Small intestine (tissue), 16 donors: ENCODE measurements at places on chromosomes 7 and 10. TPM values are rescaled to one million over a fixed set of nuclear protein-coding genes. Genes with fewer than 3 reads are reported as not detected.

Gene NAMPT
- polyA plus RNA-seq, result 50.5 TPM

Gene GBX1
- polyA plus RNA-seq, result not detected

Gene EVX1
- polyA plus RNA-seq, result not detected

Gene PPP1R3A
- polyA plus RNA-seq, result not detected

Gene ADCY1
- polyA plus RNA-seq, result 1.0 TPM

Gene WDR86
- 1.8 TPM for polyA plus RNA-seq

Gene ASIC3
- polyA plus RNA-seq, result 4.3 TPM

Gene SOSTDC1
- polyA plus RNA-seq, result 9.8 TPM

Gene RARRES2
- 109 TPM for polyA plus RNA-seq

Gene OGA
- 116 TPM for polyA plus RNA-seq

Gene HACD1
- polyA plus RNA-seq, result 4.7 TPM

DNA sequence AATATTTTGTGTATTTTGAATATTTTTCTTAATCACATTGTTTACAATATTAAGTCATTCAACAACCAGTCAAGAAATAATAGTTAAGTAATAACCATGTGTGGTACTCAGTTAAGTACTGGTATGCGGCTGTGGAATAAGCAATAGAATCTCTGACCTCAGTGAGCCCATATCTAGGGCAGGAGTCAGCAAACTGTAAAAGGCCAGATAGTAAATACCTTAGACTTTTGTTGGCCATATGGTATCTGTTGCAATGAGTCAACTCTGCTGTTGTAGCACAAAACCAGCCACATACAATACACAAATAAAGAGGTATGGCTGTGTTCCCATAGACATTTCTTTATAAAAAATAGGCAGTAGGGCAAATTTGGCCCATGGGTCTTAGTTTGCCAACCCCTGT, 311.6 kb upstream of the SEMA3A start:
- H3K4me1 ChIP-seq, result peaks cover 3% of the 10 kb centered on the region
- H3K4me3 ChIP-seq, result no peak overlapping the region
- H3K27ac ChIP-seq, result no peak overlapping the region
- DNase-seq, result peak; percentile 46

GRCh38 chr7:137975768-137976167, 26.1 kb downstream of the CREB3L2 start:
- no peak overlapping the region for H3K27ac ChIP-seq
- no peaks in the 10 kb centered on the region for H3K4me1 ChIP-seq
- H3K27me3 ChIP-seq, result no peaks in the 10 kb centered on the region
- no peak overlapping the region for H3K4me3 ChIP-seq
- DNase-seq, result no peak

DNA sequence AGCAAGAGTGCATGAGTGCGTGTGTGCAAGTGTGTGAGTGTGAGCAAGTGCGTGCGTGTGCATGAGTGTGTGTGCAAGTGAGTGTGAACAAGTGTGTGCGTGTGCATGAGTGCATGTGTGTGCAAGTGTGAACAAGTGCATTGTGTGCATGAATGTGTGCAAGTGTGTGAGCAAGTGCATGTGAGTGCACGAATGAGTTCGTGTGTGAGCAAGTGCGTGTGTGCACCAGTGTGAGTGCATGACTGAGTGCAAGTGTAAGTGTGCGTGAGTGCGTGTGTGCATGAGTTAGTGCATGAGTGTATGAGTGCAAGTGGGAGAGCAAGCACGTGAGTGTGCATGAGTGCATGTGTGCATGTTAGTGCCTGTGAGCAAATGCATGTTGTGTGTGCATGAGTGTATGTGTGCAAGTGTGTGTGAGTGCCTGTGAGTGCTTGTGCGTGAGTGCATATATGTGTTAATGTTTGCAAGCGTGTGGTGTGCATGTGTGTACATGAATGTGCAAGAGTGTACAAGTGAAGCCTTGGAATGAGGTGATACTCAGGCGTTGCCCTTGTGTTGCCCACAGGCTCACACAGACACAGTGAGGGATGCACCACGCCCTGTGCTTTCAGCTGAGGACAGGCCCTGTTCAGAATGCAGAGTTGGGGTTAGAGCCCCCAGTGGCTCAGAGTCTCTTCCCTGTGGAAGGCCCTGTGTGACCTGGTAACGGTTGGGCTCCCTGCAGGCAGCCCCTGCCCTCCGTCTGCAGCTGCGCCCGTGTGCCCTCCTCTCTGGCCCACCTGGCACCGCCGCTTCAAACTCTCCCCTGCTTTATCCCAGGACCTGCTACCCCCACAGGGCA, 97.1 kb downstream of the NKX6-2 start:
- no peaks in the 10 kb centered on the region for H3K4me1 ChIP-seq
- H3K27ac ChIP-seq, result no peak overlapping the region
- H3K4me3 ChIP-seq, result no peak overlapping the region
- H3K36me3 ChIP-seq, result no peaks in the 10 kb centered on the region

DNA sequence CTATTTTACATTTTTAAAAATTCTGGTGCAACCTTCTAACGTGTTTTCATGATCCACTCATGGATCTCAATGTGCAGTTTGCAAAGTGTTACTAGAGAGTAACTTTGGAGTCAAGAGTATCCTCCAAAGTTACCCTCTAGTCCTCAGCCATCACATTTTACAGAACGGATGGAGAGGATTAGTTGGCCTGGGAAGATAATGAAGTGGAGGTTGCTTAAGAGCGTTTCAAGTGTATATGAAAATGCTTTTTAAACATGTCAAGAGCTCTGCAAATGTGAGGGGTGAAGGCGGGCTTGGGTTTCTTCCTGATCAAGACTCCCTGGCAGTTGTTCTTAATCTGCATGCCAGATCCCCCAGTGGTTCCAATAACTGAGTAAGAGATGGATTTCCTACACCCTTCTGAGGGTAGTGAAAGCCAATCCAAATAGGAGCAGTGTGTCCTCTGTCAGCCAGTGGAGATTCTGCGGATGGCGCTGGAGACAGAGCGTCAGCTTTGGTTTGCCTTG, 299.4 kb upstream of the NPVF start:
- H3K27me3 ChIP-seq, result peaks cover 11% of the 10 kb centered on the region
- H3K36me3 ChIP-seq, result no peaks in the 10 kb centered on the region
- no peak overlapping the region for H3K4me3 ChIP-seq

- H3K27ac ChIP-seq, result peak overlapping the region; percentile 15
- no peaks in the 10 kb centered on the region for H3K27me3 ChIP-seq
- no peak overlapping the region for H3K4me3 ChIP-seq
Observed at GRCh38 chr10:79184145-79184625, 115.4 kb downstream of the ZMIZ1 start.

- H3K36me3 ChIP-seq, result peaks cover 4% of the 10 kb centered on the region
- no peaks in the 10 kb centered on the region for H3K27me3 ChIP-seq
- DNase-seq, result no peak
- H3K27ac ChIP-seq, result no peak overlapping the region
Observed at GRCh38 chr10:102552533-102552932, 48.8 kb downstream of the SUFU start.

DNA sequence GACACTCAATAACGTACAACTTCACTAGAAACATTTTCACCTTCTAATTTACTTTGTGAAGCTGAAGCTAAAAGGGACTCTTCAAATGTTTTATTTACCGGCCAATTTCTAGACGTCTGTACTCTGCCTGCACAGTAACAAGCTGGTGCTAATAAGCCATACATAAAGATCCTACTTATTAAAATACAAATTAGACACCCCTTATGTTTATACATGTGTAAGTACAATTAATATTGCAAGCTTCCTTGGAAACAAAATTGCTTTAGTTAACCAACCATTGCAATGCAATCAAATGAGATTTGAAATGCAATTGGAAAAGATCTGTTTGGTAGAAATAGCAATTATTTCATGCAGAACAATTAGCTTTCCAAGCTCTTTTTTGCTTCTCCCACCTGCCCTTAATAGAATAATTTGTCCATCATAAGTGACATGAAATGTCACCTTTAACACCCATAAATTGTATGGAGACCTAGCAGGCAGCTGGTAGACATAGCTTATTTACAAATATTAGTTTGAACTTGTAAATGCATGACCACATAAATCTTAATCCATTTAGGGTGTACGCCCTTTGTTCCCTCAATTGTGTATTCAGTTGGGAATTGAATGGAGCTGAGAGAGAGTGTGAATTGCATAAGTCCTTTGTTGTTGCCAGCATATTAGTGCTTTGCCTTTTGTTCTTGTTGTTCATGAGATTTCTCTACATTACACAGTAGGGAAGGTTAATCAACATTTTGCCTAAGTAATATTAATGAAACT, 277.1 kb downstream of the CACNA2D1 start:
- H3K36me3 ChIP-seq, result no peaks in the 10 kb centered on the region
- H3K4me1 ChIP-seq, result no peaks in the 10 kb centered on the region
- no peak overlapping the region for H3K27ac ChIP-seq
- H3K4me3 ChIP-seq, result no peak overlapping the region
- DNase-seq, result no peak

GRCh38 chr10:132833421-132834111, 47.6 kb upstream of the NKX6-2 start:
- no peak for DNase-seq
- no peak overlapping the region for H3K4me3 ChIP-seq
- peaks cover 3% of the 10 kb centered on the region for H3K27me3 ChIP-seq
- no peak overlapping the region for H3K27ac ChIP-seq
- H3K36me3 ChIP-seq, result no peaks in the 10 kb centered on the region
- H3K4me1 ChIP-seq, result no peaks in the 10 kb centered on the region

GRCh38 chr7:117113871-117114270, 160.6 kb downstream of the ST7 start:
- DNase-seq, result no peak
- peaks cover 9% of the 10 kb centered on the region for H3K4me1 ChIP-seq
- no peaks in the 10 kb centered on the region for H3K36me3 ChIP-seq

DNA sequence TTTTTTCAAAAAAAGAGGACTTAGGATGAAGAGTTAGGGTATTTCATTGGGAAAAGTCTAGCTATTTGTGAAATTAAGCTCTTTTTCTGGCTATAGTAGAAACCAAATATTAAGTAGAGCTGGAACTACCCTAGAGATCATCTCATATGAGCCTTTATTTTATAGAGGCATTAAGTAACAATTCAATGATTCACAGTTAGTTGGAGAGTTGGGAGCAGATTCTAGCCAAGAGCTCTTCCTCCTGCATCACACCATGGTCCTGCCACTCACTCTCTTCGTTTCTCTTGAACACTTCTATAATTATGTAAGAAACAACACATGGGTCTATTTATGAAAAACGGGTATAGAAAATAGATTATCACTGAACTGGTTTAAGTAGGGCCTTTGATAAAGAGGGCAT, 76.1 kb upstream of the ANK3 start:
- H3K27me3 ChIP-seq, result no peaks in the 10 kb centered on the region
- H3K4me3 ChIP-seq, result no peak overlapping the region
- H3K4me1 ChIP-seq, result no peaks in the 10 kb centered on the region
- H3K27ac ChIP-seq, result no peak overlapping the region
- no peaks in the 10 kb centered on the region for H3K36me3 ChIP-seq
- DNase-seq, result no peak

DNA sequence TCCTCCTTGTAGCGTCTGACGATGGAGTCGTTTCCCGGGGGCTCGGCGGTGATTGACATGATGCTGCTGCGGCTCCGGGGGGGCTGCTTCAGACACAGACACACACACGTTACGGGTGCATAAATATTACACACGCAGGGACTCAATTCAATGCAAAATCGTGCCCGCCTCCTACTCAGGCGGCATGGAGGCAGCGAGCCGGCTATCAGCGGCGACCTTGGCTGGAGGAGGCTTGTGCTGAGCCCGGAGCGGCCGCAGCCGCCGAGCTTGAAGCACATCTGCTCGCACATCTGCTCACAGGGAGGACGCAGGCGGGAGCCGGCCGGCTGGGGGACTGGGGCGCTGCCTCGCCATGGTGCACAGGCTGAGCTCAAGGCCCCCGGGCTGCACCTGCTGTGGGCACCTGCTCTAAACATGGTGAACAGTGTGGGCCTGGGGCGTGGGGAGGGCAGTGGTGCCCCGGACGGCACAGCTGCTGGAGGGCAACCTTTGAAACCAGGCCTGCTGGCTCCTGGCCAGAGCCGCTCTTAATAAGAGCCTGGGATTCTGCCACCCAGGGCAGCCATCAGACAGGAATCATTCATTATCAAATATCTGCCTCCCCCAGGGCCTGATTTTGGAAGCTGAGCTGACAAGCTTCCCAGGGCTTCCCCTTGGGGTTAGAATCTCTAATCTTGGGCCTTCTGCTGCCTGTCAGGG, 84.7 kb upstream of the GNA12 start:
- H3K27ac ChIP-seq, result no peak overlapping the region
- H3K4me1 ChIP-seq, result no peaks in the 10 kb centered on the region
- no peaks in the 10 kb centered on the region for H3K36me3 ChIP-seq
- H3K4me3 ChIP-seq, result no peak overlapping the region
- no peaks in the 10 kb centered on the region for H3K27me3 ChIP-seq

GRCh38 chr7:41256186-41256945, 446.5 kb downstream of the INHBA start:
- no peaks in the 10 kb centered on the region for H3K36me3 ChIP-seq
- H3K27me3 ChIP-seq, result no peaks in the 10 kb centered on the region
- no peak overlapping the region for H3K4me3 ChIP-seq
- DNase-seq, result no peak

- H3K4me3 ChIP-seq, result no peak overlapping the region
- no peak overlapping the region for H3K27ac ChIP-seq
- DNase-seq, result no peak
Observed at GRCh38 chr7:105765846-105766245, 110.6 kb downstream of the ATXN7L1 start.

DNA sequence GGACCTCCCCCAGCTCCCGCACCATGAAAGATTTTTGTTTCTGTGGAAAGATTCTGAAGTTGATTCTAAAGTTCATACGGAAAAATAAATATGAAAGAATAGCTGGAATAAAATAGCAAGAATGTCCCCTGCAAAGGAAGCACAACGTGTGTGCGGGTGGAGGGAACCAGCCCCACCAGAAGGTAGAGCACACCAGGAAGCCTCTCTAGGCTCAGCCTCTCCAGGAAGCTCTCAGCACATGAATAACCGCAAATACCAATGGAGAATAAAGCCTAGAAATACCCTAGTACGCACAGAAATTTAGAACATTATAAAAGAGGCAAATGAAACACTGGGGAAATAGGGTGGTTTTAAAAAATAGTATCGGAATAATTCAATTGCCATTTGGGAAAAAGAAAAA, 24.6 kb upstream of the FAM170B start:
- H3K36me3 ChIP-seq, result no peaks in the 10 kb centered on the region
- no peaks in the 10 kb centered on the region for H3K27me3 ChIP-seq
- DNase-seq, result no peak
- H3K27ac ChIP-seq, result no peak overlapping the region
- H3K4me3 ChIP-seq, result no peak overlapping the region
- H3K4me1 ChIP-seq, result no peaks in the 10 kb centered on the region

- H3K27me3 ChIP-seq, result no peaks in the 10 kb centered on the region
- no peaks in the 10 kb centered on the region for H3K36me3 ChIP-seq
- H3K27ac ChIP-seq, result no peak overlapping the region
- peaks cover 9% of the 10 kb centered on the region for H3K4me1 ChIP-seq
- DNase-seq, result no peak
Observed at GRCh38 chr7:106075937-106076336, 36.2 kb downstream of the SYPL1 start.

- no peak overlapping the region for H3K4me3 ChIP-seq
- H3K27ac ChIP-seq, result no peak overlapping the region
- H3K27me3 ChIP-seq, result no peaks in the 10 kb centered on the region
- no peaks in the 10 kb centered on the region for H3K36me3 ChIP-seq
- H3K4me1 ChIP-seq, result no peaks in the 10 kb centered on the region
Observed at GRCh38 chr7:69126896-69127479, 471.3 kb upstream of the AUTS2 start.
